Psoas muscle (tissue), 8 donors: ENCODE measurements at places on chromosomes 1 and 21. TPM values are rescaled to one million over a fixed set of nuclear protein-coding genes. Genes with fewer than 3 reads are reported as not detected.

Gene CFAP45
- 0.42 TPM for total RNA-seq

Gene PLA2G2F
- not detected for total RNA-seq

Gene TMEM125
- not detected for total RNA-seq

Gene MFSD2A
- total RNA-seq: 0.12 TPM

Gene ATP1A2
- total RNA-seq: 541 TPM

DNA sequence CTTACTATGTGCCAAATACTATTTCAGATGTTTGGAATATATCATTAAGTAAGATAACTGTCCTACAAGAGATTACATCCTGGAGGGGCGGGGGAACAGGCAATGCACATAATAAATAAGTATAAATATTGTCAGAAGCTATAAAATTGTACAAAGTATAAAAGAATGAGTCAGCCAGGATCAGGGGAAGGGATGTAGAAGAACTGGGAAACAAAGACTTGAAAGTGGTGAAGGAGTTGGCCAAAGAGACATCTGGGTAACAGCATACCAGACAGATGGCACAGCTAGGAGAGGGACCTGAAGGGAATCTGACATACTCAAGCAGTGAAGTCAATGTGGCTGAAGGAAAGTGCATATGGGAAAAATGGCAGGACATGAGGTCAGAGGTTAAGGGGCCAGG is 53.9 kb downstream of the CYYR1 start:
- no peak overlapping the region for H3K4me3 ChIP-seq
- H3K27me3 ChIP-seq: no peaks in the 10 kb centered on the region
- H3K4me1 ChIP-seq: no peaks in the 10 kb centered on the region
- H3K27ac ChIP-seq: no peak overlapping the region
- H3K36me3 ChIP-seq: no peaks in the 10 kb centered on the region
- DNase-seq: no peak

DNA sequence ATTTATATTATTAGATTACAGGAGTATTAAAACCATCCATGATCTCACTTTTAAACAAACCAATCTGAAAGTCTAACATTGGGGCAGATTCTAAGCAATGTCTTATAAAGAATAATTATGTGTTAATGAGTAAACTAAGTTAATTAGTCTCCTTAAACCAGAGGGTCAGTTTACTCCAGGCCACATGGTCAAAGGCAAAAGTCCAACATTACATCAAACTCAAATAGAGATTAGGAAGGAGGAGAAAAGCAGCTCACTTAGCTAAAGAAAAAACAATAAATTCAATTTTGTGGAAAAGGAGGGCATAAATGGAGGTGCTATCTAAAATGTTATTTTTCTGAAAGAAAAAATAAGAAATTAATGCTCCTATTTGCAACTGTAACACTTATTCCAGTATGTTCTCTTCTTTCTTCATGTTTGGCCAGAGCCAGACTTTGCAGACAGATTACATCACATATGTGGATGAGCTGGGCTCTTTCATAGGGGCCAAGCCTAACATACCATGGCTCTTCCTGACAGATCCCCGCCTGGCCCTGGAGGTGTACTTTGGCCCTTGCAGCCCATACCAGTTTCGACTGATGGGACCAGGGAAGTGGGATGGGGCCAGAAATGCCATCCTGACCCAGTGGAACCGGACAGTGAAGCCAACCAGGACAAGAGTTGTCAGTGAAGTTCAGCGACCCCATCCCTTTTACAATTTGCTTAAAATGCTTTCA is 24.3 kb upstream of the FMO2 start:
- no peak overlapping the region for H3K27ac ChIP-seq
- DNase-seq: no peak
- H3K4me1 ChIP-seq: no peaks in the 10 kb centered on the region

- H3K4me3 ChIP-seq: no peak overlapping the region
- no peaks in the 10 kb centered on the region for H3K27me3 ChIP-seq
- H3K27ac ChIP-seq: no peak overlapping the region
- no peaks in the 10 kb centered on the region for H3K36me3 ChIP-seq
- no peaks in the 10 kb centered on the region for H3K4me1 ChIP-seq
- no peak for DNase-seq
Observed at GRCh38 chr1:200345520-200345919, 64.3 kb downstream of the ZNF281 start.

- peak; percentile 87 for DNase-seq
- peaks cover 17% of the 10 kb centered on the region for H3K36me3 ChIP-seq
- no peak overlapping the region for H3K4me3 ChIP-seq
- H3K4me1 ChIP-seq: peaks cover 53% of the 10 kb centered on the region
Observed at GRCh38 chr1:228241259-228241658, 33.4 kb downstream of the OBSCN start.

GRCh38 chr1:101285922-101286570 is 49.2 kb downstream of the S1PR1 start:
- H3K27ac ChIP-seq: no peak overlapping the region
- DNase-seq: no peak
- H3K36me3 ChIP-seq: no peaks in the 10 kb centered on the region
- H3K4me1 ChIP-seq: no peaks in the 10 kb centered on the region
- no peak overlapping the region for H3K4me3 ChIP-seq

DNA sequence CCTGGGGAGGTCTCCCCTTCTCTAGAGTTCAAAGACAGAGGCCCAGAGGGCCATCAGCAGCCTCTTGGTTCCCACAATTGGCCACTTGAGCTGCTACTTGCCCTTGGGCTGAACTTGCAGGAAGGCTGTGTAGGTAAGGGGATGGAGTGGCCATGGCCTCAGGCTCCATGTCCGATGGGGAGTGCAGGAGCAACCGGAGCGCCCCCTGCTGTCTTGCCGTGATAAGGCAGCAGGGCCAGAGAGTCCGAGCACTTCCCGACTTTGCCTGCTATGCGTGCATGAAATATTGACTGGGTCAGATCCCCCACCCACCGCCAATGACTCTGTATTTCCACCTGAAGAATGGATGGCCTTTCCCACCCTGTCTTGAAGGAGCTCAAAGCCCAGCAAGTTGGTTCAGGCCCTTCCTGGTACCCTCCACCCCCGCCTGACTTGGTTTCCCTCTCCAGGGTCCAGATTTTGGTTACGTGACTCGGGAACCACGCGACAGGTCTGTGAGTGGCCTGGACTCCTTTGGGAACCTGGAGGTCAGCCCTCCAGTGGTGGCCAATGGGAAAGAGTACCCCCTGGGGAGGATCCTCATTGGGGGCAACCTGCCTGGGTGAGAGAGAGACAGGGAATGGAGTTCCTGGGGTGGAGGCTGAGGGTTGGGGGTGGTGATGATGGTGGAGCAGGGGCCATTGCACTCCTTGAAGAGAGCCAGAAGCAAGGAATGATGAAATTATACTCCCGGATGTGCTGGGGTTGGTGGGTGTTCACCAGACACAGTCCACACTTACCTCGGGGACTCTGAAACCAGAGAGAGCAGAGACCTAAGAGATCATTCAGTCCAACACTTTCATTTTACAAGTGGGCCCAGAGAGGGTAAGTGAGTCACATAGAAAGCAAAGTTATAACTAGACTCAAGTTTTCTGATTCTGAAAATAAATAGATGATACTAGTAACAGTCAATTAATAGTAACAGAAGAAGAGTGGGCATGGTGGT is 25.6 kb downstream of the PADI3 start:
- no peaks in the 10 kb centered on the region for H3K4me1 ChIP-seq
- H3K27me3 ChIP-seq: peaks cover 5% of the 10 kb centered on the region
- H3K36me3 ChIP-seq: no peaks in the 10 kb centered on the region
- peak; percentile 35 for DNase-seq
- no peak overlapping the region for H3K27ac ChIP-seq
- no peak overlapping the region for H3K4me3 ChIP-seq

DNA sequence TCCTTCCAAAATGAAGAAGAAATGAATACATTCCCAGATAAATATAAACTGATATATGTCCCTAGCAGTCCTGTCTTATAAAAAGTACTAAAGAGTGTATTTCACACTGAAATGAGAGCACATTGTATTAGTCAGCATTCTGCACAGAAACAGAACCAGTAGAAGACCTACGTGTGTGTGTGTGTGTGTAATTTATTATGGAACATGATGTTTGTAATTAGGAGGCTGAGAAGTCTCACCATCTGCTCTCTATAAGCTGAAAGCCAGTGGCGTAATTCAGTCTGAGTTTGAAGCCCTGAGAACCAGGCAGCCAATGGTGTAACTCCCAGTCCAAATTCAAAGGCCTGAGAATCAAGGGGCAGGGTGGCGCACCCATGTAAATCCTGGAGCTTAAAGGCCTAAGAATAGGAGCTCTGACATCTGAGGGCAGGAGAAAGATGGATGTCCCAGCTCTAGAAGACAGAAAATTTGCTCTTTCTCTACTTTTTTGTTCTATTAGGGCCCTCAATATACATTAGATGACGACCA is 146.5 kb upstream of the LYPLAL1 start:
- no peaks in the 10 kb centered on the region for H3K27me3 ChIP-seq
- no peak for DNase-seq
- H3K36me3 ChIP-seq: no peaks in the 10 kb centered on the region
- no peak overlapping the region for H3K4me3 ChIP-seq
- H3K4me1 ChIP-seq: no peaks in the 10 kb centered on the region

DNA sequence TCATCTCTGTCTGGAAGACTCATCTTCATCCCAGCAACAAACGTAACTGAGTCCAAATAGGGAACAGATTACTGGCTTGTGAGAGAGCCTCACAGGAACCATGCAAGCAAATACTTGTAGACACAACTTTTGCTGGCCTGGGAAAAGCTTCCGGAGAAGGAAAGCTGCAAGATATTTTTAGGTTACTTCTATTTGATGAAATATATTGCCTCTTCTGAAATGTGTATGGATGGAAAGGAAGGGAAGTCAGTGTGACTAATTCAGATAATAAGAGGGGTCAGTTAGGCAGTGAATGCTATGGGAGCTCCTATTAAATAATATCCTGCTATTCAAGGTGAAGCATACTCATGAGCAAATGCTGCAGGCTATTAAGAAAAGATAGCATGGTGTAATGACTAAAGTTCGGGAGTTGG is 20.4 kb upstream of the FGGY start:
- no peaks in the 10 kb centered on the region for H3K27me3 ChIP-seq
- H3K4me1 ChIP-seq: peaks cover 8% of the 10 kb centered on the region
- no peak for DNase-seq
- no peak overlapping the region for H3K4me3 ChIP-seq
- H3K36me3 ChIP-seq: no peaks in the 10 kb centered on the region

DNA sequence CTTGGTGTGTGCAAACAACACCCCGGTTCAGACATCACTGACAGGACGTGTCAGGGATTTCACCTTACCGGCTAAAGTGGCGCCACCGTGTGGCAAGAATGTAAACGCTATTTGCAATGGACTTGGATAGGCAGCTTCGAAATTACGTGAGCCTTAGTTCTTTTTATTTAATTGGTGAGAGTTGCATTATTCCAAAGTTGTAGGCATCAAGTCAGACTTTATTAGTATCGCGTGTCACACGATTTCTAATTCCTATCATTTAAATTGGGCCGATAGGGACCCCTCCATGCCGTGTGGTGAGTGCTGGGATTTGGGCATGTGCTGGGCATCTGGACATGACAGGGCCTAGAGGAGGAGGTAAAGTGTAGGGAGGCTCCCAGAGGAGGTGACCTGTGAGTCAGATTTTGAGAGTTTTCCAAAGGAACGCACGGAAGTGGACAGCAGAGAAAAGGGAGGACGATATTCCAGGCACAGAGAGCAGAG is 14.5 kb upstream of the CPT2 start:
- H3K27me3 ChIP-seq: no peaks in the 10 kb centered on the region
- peak; percentile 88 for DNase-seq
- H3K36me3 ChIP-seq: no peaks in the 10 kb centered on the region

DNA sequence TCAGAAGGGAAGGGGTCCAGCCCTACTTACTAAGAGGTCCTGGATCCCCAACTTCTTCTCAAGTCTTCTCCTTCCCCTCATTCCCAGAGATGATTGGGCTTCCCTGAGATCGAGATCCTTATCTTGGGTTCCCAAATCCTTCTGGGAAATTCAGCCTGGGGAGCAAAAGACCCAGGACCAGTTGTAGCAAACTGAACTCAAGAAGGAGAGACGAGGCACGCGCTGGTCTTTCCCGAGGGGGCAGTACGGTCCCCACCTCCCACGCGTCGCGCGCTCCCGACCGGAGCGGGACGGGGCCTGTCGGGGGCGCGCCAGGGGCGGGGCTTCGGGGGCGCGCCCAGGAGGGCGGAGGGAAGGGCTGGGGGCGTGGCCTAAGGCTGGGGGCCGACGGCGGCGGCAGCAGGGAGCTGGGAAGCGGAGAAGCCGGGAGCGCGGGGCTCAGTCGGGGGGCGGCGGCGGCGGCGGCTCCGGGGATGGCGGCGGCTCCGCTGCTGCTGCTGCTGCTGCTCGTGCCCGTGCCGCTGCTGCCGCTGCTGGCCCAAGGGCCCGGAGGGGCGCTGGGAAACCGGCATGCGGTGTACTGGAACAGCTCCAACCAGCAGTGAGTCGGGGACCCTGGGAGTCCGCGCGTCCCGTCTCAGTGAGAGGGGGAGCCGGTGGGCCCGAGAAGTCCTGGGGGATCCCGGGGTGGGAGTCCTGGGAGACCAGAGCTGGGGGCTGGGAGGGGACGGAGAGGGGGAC is at the start of gene EFNA3:
Gene EFNA3, plus strand, starts transcription at position 369 of the 741 bp plus-strand sequence. Its CDS starts 105 bp downstream, at position 474.
- H3K4me3 ChIP-seq: peak within 1 kb of the TSS; percentile 64
- DNase-seq: peak; percentile 87
- no peak within 1 kb of the TSS for H3K27ac ChIP-seq
- no peaks in the 10 kb centered on the region for H3K27me3 ChIP-seq
- peaks cover 18% of the 10 kb centered on the region for H3K4me1 ChIP-seq
- H3K36me3 ChIP-seq: no peaks in the 10 kb centered on the region

GRCh38 chr21:16419188-16419921 is 689.6 kb downstream of the USP25 start:
- no peaks in the 10 kb centered on the region for H3K36me3 ChIP-seq
- H3K27me3 ChIP-seq: no peaks in the 10 kb centered on the region
- H3K4me1 ChIP-seq: peaks cover 19% of the 10 kb centered on the region
- peak overlapping the region; percentile 71 for H3K4me3 ChIP-seq
- H3K27ac ChIP-seq: peak overlapping the region; percentile 81
- peak; percentile 76 for DNase-seq

DNA sequence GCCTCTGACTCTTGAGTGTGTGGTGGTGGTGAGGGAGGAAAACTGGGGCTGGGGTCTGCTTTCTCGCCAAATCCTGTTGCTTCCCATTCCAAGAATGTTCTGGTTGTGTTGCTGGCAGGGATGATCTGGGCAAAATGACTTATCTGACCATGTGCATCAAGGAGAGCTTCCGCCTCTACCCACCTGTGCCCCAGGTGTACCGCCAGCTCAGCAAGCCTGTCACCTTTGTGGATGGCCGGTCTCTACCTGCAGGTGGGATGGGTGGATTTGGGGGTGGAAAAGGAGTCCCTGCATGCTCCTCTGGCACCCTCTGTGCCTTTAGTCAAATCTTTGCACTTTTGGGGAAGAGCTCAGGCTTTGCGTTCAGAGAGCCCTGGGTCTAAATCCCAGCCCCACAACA is 18.1 kb downstream of the CYP4B1 start:
- H3K27ac ChIP-seq: no peak overlapping the region
- H3K36me3 ChIP-seq: peaks cover 3% of the 10 kb centered on the region
- DNase-seq: no peak
- no peaks in the 10 kb centered on the region for H3K27me3 ChIP-seq
- H3K4me3 ChIP-seq: no peak overlapping the region

GRCh38 chr21:42454786-42455185 is 41.2 kb downstream of the RSPH1 start:
- no peaks in the 10 kb centered on the region for H3K4me1 ChIP-seq
- H3K27ac ChIP-seq: no peak overlapping the region
- peaks cover 15% of the 10 kb centered on the region for H3K27me3 ChIP-seq
- no peaks in the 10 kb centered on the region for H3K36me3 ChIP-seq
